ENCODE measurements at places on chromosomes 16 and 17.

DNA sequence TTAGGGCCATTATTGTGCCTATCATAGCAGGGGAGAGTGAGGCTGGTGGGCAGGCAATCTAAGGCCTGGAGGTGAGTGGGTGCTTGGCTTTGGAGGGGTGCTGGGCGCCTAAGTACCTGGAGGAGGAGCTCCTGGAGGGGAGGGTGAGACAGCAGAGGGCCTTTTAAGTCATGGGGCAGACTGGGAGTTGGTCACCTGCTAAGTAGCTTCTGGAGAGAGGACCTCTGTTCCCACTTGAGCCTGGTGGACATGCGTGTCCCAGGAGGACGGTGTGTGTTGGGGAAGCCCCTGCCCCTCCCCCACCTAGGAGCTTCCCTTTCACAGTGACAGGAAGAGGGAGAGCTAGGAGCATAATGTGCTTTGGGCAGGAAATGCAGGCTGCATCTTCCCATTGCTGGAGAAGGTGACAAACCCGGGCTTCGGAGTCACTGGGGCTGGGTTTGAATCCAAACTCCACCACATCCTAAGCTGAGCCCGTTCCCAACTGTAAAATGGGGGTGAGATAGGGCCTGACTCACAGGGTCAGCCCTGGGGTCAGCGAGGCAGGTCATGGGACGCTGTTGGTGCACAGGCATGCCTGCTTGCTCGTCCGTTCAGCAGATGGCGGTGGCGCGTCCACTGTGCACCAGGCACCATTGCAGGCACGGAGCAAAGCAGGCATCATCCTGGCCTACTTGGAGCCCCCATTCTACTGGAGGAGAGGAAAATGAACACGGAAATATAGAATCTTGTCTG is 37.9 kb downstream of the CMIP start:
- DNase-seq, result no peak

DNA sequence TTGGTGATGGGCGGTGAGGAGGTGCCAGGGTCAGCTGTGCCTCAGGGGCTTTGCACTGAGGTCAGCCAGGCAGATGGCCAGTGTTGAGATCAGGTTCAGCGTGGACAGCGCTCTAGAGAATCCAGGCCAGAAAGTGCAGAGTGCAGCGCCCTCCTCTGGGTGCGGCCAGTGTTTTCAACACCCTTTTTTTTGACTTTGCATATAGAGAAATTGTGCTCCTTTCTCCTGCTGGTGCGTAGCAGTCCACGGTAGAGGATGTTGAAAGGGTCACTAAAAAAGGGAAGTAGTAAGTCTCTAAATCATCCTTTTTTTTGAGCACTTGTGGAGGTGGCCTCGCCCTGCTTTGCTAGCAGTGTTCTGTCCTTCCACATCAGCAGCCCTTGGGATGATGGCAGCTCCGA is 53.9 kb downstream of the BANP start:
- DNase-seq, result no peak

GRCh38 chr17:57562184-57562698 is 182.9 kb downstream of the CCDC182 start:
- no peak for DNase-seq

DNA sequence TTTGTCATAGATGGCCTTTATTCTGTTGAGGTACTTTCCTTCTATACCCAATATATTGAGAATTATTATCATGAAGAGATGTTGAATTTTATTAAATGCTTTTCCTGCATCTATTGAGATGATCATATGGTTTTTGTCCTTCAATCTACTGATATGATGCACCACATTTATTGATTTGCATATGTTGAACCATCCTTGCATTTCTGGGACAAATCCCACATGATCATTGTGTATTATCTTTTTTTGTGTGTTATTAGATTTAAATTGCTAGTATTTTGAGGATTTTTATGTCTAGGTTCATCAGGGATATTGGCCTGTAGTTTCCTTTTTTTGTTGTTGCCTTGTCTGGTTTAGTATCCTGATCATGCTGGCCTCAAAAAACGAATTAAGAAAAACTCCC is 124.5 kb upstream of the CES5A start:
- no peak for DNase-seq

GRCh38 chr17:17999364-18000029 is 26.8 kb downstream of the DRC3 start:
- DNase-seq, result no peak

DNA sequence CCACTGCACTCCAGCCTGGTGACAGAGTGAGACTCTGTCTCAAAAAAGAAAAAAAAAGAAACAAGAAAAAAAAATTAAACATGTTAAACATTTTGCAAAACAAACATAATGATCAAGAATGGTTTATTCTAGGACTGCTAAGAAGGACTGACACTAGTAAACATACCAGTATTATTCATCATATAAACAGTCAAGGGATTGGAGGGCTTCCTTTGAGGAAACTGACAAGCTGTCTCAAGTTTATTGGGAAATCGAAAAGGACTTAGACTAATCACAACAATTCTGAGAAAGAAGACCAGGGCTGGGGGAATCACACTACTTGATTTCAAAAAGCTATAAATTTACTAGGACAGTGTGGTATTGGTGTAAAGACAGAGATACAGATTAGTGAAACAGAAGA is 75.5 kb downstream of the MYH10 start:
- no peak for DNase-seq

- DNase-seq, result peak; percentile 16
Measured at GRCh38 chr17:75504347-75505151, 10.8 kb downstream of the CASKIN2 start.

DNA sequence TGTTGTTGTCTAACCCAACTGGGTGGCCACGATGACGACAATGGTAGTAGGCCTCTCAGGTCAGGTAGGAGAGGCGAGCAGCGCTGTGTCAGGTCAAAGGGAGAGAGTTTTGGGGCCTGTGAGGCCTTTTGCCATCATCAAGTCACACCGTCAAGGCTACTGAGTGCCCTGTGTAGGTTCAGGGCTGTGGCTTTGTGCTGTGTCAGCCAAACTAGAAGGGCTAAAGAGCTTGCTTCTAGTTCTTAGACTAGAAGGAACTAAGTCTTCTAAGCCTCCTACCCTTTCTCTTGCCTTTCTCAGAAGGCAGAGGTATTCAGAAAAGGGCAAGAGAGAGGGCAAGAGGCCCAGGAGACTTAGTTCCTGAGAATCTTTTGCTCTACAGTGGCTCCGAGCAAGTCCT is 25.0 kb upstream of the EFCAB13 start:
- DNase-seq, result no peak

GRCh38 chr16:84136331-84137125 is 8.4 kb downstream of the HSDL1 start:
- no peak for DNase-seq

DNA sequence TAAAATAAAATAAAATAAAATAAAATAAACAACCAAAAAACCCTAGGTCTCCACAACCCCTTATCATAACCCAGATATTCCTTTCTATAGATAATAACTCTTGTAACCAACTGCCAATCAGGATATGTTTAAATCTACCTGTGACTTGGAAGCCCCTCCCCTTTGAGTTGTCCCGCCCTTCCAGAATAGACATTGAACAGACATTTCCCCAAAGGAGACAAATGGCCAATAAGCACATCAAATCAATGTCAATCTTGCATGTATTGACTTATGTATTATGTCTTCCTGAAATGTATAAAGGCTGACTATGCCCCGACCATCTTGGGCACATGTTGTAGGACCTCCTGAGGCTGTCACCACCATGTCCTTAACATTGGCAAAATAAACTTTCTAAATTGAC is 1.5 kb upstream of the MAPK7 start:
- DNase-seq, result no peak

DNA sequence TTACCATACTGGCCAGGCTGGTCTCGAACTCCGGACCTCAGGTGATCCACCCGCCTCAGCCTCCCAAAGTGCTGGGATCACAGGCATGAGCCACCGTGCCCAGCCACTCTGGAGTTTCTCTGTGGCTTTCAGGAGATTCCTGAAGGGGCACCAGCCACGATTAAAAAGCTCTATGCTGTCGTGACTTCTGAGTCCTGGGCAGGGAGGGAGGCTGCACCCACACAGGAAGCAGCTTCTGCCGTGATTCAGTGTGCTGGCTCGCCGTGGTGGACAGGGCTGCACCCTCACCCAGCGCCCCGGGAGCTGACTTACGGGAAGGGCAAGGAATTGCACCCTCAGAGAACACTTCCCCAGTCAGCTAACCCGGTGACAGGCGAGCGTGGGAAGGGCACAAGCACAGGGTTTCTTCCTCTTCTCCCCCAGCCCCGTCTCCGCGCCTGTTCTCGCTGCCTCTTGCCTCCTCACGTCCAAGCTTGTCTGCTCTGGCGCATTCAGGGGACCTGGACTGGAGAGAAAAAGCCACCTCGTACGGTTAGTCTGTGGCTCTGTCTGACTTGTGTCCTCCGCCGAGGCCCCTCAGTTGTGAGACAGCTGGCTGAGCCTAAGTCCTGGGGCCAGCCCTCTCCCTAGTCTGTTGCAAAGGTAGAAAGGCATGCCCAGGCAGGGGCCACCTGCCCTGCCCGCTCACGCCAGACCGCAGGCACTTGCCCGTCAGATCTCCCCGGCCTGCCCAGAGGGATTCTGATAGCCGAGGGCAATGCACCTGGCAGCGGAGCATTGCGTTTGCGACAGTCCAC is 145.0 kb downstream of the SEC14L1 start:
- no peak for DNase-seq

DNA sequence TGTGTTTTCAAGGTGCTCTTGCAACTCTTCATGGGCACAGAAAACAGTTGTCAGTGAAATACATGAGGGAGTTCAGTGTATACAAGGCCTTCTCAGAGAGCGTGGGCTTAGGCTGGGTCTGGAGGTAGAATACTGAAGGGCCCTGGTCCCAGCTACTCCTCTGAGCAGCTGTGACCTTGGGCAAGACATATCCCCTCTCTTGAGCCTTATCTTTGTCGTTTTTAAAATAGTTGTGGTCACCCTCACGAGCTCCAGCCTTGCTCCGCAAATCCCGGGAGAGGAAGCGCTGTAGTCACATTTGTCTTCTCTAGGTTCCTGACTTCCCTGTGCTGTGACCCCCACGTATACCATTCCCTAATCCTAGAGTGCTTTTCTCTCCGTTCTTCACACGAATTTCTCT is 3.6 kb downstream of the ZNRF1 start:
- DNase-seq, result no peak

GRCh38 chr17:34451313-34451712 is 88.3 kb upstream of the CCL1 start:
- DNase-seq, result no peak

DNA sequence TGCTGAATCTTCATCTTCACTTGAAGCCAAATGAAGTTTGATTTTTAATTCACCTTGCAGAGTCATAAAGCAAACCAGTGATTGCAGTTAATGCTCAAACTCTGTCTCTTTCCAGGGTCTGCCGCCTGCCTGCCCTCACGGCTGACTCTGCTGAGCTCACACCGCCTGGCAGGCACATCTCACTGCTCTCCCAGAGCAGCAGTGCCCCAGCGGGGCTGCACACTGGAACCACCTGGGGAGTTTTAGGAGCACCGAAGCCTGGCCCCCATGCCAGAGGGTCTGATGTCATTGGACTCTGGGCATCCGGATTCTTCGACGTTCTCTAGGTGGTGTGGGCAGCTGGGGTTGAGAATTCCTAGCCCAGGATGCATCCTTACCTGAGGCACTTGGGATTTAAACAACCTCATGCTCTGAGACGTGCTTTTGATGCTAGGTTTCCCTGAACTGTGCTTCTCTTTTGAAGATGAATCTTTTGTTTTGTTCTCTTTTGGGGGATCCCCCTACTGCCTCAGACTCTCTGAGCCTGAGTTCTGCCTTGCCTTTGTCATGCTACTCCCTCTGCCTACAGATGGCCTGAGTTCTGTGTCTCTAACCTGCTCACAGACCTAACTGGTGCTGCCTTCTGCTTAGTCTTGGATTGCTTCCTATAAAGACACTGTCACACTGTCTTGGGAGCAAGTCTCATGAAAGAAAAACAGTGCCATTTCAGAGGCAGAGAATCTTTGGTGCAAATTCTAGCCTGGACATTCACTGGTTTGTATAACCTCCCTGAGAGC is 438.1 kb upstream of the CCL2 start:
- no peak for DNase-seq

- no peak for DNase-seq
Measured at GRCh38 chr17:74008196-74008595, 195.3 kb upstream of the RPL38 start.

DNA sequence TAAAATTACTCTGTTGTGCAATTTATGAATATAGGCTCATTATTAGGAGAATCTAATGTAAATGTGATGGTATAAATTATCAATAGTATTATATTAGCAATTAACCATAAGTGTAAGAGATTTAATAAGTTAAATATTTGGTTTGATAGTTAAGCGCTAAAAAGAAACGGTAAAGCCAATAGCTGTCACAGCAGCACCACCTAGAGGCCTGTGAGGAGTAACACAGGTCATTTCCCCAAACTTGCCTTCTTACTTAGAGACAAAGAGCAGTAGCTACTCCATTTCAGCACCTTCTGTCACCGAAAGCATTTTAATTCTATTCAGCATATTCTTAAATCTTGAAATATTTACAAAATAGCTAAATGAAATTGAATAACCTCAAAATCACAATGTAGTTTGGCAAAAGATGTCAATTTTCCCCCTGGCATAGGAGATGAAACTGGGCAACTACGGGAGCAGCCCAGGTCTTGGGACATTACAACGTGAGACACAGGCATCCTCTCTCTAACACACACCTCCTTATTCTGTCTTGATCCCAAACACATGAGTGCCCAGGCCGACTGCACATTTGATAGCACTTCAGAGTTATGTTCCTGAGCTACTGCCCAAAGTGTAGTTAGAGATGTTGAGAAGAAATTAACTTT is 14.3 kb upstream of the DYNLRB2 start:
- DNase-seq, result peak; percentile 38

DNA sequence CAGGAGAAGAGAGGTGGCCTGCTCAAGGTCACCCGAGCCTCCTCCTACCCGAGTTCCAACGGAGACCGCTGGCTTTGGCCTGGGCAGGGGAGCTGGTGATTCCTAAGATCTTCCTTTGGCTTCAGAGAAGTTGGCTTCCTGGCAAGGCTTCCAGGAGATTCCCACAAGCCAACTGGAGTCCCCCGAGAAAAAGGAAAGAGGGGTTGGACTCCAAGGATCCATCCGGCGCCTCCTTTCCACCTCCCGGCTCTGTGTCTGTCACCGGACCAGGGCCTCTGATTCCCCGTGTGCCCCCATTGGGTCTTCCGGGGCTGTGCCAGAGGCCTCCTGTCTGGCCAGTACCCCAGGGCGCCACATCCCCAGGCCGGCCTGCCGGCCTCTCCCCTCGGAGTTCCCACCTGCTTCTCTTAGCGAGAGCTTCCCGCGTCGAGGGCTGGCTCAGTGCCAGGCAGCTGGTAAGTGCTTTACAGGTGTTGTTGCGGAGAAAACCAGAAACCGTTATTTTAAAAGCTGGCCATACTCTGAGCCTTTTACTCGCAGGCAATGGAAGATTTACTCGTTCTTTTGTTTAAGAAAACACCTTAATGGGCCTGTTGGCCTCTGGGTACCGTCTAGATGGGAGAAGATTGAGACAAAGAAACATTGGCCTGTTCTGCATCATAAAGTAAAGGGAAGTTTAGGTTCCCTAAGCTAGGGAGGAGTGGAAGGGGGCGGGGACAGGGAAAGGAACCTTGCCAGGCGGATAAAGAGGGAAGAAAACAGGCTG is 258.4 kb upstream of the SDK2 start:
- DNase-seq, result no peak

DNA sequence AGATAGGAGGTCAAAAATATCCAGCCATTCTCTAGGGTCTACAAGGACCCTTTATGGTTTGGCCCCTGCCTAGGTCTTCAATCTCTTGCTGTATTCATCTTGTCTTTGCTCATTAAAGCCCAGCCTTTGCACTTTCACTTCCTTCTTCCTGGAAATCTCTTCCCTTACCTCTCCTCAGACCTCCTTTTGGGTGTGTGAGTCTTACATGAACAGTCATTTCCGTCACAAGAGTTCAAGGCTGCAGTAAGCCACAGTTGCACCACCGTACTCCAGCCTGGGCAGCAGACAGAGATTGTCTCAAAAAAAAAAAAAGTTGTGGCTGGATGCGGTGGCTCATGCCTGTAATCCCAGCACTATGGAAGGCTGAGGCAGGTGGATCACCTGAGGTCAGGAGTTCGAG is 6.0 kb upstream of the ATP1B2 start:
- no peak for DNase-seq
